M059J (cell line): ENCODE measurements at places on chromosomes 4 and X.

GRCh38 chr4:172657081-172657480 is 511.5 kb upstream of the GALNT7 start:
- DNase-seq, result no peak

GRCh38 chr4:42385516-42385915 is 11.8 kb upstream of the SHISA3 start:
- no peak for DNase-seq

GRCh38 chr4:137360761-137361160 is 171.5 kb downstream of the PCDH18 start:
- DNase-seq, result no peak

- DNase-seq, result no peak
These were observed 115.7 kb downstream of the SLIT2 start for GRCh38 chr4:20367446-20367845.

- DNase-seq, result no peak
These were observed 399.0 kb downstream of the GBA3 start for GRCh38 chr4:23091711-23092110.

GRCh38 chr4:185463541-185463940 is 8.0 kb downstream of the CCDC110 start:
- no peak for DNase-seq

GRCh38 chr4:113594231-113594556 is 167.3 kb downstream of the CAMK2D start:
- DNase-seq, result no peak

DNA sequence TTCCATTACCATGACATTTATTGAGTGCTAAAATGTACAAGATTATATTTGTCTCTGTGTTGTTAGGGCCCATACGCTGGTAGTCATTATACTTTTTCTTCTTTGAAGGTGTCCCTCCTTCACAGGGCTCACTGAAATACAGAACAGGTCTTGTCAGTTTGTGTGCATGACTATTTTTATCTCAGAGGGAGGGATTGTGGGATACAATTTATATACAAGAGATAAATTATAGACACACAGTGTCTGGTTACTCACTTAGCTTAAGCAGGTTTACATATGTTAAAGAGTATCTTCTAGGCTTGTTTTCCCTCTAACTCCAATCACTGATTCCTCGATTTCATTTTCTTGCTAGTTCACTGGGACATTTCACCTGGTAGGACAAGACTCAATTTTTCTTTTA is 143.3 kb upstream of the GUCY1A1 start:
- no peak for DNase-seq

DNA sequence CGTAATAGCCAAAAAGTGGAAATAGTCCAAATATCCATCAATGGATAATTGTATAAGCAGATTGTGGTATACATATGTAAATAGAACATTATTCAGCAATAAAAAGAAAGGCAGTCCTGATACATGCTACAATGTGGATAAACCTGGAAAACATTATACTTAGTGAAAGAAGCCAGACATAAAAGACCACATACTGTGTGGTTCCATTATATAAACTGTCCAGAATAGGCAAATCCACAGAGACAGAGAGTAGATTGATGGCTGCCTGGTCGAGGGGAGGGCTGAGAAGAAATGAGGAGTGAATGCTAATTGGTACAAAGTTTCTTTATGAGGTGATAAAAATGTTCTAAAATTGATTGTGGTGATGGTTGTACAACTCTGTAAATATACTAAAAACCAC is 397.4 kb upstream of the RPS6KA3 start:
- no peak for DNase-seq

DNA sequence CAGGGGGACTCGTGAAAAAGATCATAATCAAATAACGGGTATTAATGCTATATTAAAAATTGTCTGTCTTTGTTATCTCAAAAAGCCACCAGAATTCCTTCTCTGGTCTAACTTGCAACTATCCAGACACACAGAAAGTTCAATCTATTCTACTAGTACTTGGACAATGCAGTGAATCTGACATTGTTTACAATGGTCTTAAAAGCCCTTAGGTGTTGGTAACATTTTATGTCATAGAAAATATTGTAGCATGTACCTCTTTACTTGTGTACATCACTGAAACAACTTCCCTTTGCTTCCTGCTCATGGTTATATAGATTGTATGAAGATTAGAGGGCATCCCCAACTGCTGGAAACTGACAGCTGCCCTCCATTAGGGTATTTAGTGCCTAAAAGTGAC is 71.1 kb upstream of the PPP3CA start:
- DNase-seq, result no peak
